Ascending aorta (tissue), 2 donors: ENCODE measurements at places on chromosomes 6 and 20. TPM values are rescaled to one million over a fixed set of nuclear protein-coding genes. Genes with fewer than 3 reads are reported as not detected.

DNA sequence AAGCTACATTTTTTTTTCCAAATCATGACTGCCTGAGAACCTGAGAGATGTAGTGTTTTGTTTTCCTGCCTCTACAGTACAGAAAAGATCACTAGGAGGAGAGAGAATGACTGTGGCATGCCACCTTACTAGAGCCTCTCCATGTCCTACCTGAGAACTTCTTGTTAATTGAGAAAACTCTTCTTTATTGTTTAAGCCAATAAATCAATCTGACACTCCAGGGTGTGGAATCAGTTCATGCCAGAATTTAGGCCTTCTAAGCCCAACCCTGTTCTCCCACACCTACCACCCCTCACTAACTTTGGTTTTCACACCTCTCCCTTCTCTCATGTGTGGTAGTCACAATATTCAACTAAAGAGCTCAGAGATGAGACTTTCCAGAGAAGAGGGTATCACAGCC lies 24.9 kb upstream of the BTN3A2 start:
- peaks cover 3% of the 10 kb centered on the region for H3K4me1 ChIP-seq
- H3K27ac ChIP-seq, result no peak overlapping the region
- no peak for DNase-seq

- peak overlapping the region; percentile 97 for H3K27ac ChIP-seq
- no peak overlapping the region for H3K4me3 ChIP-seq
- peak; percentile 72 for DNase-seq
These were observed 79.5 kb downstream of the ZMYND8 start for GRCh38 chr20:47276851-47277534.

- no peak overlapping the region for H3K4me3 ChIP-seq
- H3K36me3 ChIP-seq, result peaks cover 16% of the 10 kb centered on the region
- H3K27me3 ChIP-seq, result no peaks in the 10 kb centered on the region
These were observed 41.2 kb downstream of the PLCG1 start for GRCh38 chr20:41178495-41178894.

CD24 gene
- not detected for total RNA-seq

- H3K4me3 ChIP-seq, result no peak overlapping the region
- no peaks in the 10 kb centered on the region for H3K27me3 ChIP-seq
- H3K36me3 ChIP-seq, result no peaks in the 10 kb centered on the region
- peak overlapping the region; percentile 54 for H3K27ac ChIP-seq
- H3K4me1 ChIP-seq, result no peaks in the 10 kb centered on the region
These were observed 73.9 kb downstream of the BANF2 start for GRCh38 chr20:17773619-17774018.

RBBP8NL gene
- total RNA-seq, result not detected

MLN gene
- not detected for total RNA-seq

DNA sequence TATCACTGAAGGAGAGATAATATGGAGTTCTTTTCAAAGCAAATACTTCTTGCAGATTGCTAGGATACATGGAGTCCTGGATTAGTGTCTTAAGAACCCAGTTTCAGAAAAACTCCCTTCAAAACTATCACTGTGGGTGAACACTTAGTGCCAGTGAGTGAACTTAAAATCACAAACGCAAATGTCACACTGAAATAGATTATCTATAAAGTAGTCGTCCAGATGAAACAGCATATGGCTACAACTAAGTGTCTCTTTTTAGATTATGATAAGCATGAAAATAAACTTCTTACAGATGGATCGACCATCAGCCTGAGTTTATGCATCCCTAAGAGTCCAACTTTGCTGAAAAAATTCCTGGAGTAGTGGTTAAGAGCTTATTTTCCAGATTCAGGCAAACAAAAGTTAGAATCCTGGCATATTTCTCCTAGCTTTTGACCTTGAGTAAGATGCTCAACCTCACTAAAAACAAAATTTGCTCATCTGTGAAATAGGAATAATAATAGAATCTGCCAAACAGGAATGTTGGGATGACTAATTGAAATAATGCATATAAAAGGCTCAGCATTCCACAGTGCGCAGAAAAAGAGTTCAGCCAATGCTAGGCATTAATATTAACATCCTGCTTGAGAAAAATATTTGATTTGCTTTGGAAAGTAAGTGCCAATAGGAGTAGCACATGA lies 70.4 kb downstream of the DOK5 start:
- no peak for DNase-seq
- no peak overlapping the region for H3K4me3 ChIP-seq
- no peaks in the 10 kb centered on the region for H3K4me1 ChIP-seq
- H3K27ac ChIP-seq, result no peak overlapping the region
- no peaks in the 10 kb centered on the region for H3K36me3 ChIP-seq
- H3K27me3 ChIP-seq, result no peaks in the 10 kb centered on the region

DNA sequence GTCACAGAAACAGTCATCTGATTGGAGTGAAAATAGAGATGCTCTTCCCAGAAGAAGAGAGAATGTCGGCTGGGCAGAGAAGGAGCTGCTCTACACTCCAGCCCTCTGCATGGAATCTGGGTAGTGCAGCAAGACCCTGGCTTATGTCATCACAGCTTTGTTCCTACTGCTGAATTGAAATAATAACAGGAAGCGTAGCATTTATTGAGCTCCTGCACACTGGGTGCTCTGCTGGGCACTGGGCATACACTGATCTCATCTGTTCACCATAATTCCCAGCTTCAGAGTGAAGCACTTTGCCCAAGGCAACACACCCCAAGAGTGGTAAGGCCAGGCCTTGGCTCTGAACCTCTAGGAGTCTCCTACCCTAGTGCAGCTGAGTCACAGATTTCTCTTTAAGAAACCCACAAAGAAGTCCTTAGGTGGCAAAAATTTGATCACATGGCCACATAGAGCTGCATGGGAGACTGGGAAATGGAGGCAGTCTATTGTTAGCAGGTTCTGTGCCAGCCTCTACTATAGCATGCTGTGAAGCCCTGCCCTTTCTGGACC lies 3.9 kb upstream of the SDCBP2 start:
- H3K27ac ChIP-seq, result no peak overlapping the region
- no peak overlapping the region for H3K4me3 ChIP-seq
- H3K36me3 ChIP-seq, result peaks cover 11% of the 10 kb centered on the region
- H3K4me1 ChIP-seq, result peaks cover 7% of the 10 kb centered on the region

DNA sequence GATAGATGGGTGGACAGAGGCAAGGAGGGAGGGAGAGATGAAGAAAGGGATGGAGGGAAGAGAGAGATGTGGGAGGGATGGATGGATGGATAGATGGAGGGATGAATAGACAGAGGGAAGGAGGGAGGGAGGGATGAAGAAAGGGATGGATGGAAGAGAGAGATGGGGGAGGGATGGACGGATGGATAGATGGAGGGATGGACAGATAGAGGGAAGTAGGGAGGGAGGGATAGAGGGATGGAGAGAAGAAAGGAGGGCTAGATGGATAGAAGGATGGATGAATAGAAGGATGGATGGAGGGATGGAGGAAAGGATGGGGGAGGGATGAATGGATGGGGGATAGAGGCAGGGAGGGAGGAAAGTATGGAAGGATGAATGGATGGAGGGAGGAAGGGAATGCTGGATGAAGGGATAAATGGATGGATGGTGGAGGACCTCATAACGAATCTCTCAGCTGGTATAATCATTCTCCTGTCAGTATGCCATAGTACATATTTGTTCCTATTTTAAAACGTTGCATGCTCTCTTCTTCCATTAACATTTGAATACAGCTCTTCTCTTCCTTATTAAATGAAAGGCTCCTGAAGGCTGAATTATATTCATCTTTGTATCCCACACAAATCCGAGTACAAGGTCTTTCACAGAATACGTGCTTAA lies 136.4 kb downstream of the HIVEP2 start:
- H3K4me1 ChIP-seq, result no peaks in the 10 kb centered on the region
- no peaks in the 10 kb centered on the region for H3K36me3 ChIP-seq
- no peak overlapping the region for H3K27ac ChIP-seq
- H3K27me3 ChIP-seq, result no peaks in the 10 kb centered on the region
- no peak overlapping the region for H3K4me3 ChIP-seq

GRCh38 chr20:46101957-46102356 lies 12.2 kb upstream of the NCOA5 start:
- H3K27me3 ChIP-seq, result no peaks in the 10 kb centered on the region
- no peak overlapping the region for H3K27ac ChIP-seq
- no peak for DNase-seq

GRCh38 chr6:97147421-97147820 lies 135.6 kb downstream of the MMS22L start:
- H3K27ac ChIP-seq, result no peak overlapping the region
- H3K27me3 ChIP-seq, result no peaks in the 10 kb centered on the region
- no peaks in the 10 kb centered on the region for H3K36me3 ChIP-seq
- no peak overlapping the region for H3K4me3 ChIP-seq
- no peaks in the 10 kb centered on the region for H3K4me1 ChIP-seq

SLC17A2 gene
- total RNA-seq, result not detected

- no peaks in the 10 kb centered on the region for H3K27me3 ChIP-seq
- DNase-seq, result no peak
- no peaks in the 10 kb centered on the region for H3K4me1 ChIP-seq
- no peak overlapping the region for H3K27ac ChIP-seq
- no peaks in the 10 kb centered on the region for H3K36me3 ChIP-seq
These were observed 235.7 kb upstream of the TSHZ2 start for GRCh38 chr20:52736507-52736906.

CST7 gene
- not detected for total RNA-seq
